ENCODE measurements at places on chromosomes 3 and 15.

- no peak for DNase-seq
Measured at GRCh38 chr3:127711021-127711695, 38.4 kb downstream of the ABTB1 start.

- no peak for DNase-seq
Measured at GRCh38 chr3:87167628-87168456, 59.3 kb upstream of the CHMP2B start.

DNA sequence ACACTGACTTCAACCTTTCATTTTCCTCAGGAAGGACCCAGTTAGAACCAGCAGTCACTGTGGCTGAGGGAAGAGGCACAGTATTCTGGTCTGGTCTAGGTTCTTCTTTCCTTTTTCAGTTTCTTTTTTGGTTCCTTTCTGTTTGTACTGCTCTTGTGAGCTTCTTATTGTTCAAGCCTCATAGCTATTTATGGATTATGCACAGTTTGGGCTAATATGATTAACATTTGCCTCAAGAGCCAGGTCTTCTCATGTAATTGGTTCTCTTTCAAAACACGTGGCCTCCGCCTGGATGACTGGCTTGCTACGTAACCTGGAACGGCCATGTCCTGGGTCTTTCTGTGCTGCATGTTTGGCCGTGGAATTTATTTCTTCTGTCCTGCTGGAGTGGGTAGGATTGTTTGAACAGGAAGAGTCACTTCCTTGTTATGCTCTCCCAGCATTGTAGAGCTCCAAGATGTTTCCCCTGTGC is 43.3 kb downstream of the RBMS3 start:
- peak; percentile 85 for DNase-seq

GRCh38 chr3:19947549-19948225 is 790 bp downstream of the RAB5A start:
- DNase-seq = no peak

DNA sequence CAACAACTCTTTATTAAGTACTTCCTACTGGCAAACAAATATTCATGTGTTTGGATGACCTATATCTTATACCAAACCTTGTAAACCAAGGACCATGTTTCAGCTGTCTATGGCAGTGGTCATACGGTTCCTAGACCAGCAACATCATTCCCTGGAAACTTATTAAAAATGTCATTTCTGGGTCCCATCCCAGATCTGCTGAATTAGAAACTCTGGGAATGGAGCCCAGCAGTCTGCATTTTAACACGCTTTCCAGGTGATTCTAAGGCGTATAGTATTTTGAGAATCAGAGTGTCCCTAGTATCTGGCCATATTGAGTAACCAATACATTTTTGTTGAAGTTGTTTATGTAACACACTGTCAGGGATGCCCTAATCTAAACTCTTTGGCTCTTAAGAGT is 363.4 kb upstream of the LRRC3B start:
- no peak for DNase-seq

GRCh38 chr3:140438736-140439470 is 239.0 kb upstream of the TRIM42 start:
- no peak for DNase-seq

DNA sequence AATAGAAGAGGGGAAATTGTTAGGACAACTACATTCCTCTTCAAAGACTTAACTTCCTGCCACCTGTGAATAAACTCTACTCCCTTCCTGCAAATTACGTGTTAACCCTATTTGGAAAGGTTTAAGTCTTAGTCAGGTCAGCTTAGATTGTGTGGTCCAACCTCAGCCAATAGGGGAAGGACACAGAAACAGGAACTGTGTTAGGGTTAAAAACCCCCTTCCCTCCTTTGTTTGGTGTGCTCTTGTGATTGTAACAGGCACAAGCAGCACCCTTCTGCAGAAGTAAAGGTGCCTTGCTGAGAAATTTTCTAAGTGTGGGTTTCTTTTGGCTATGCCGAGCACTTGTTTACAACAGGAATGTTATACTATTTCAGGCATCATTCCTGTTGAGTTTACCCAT is 45.0 kb upstream of the FSTL1 start:
- DNase-seq = peak; percentile 60

DNA sequence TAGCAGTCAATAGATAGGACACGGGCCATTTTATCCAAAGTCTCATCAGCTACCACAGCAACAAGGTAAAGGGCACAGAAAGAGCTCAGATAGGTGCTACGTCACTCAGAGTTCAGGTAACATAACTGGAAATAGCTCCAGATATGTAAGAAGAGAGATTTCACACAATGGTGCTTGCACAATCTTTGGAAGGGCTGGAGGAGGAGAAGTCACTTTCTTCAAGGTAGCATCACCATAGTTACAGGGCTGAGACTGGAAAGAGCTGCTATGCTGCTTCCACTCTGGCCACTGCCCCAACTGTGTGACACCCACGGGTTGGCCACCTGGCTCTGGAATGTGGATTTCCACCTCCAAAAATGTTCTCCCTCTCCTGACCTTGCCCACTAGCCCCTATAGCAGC is 448.8 kb upstream of the THBS1 start:
- DNase-seq = peak; percentile 29

- peak; percentile 8 for DNase-seq
Measured at GRCh38 chr3:14324224-14324944, 78.0 kb upstream of the SLC6A6 start.

- no peak for DNase-seq
Measured at GRCh38 chr3:124826703-124827102, 60.5 kb downstream of the ITGB5 start.

- DNase-seq = no peak
Measured at GRCh38 chr3:55620351-55621025, 133.4 kb upstream of the WNT5A start.

GRCh38 chr15:31977812-31978661 is 52.3 kb upstream of the CHRNA7 start:
- DNase-seq = no peak

DNA sequence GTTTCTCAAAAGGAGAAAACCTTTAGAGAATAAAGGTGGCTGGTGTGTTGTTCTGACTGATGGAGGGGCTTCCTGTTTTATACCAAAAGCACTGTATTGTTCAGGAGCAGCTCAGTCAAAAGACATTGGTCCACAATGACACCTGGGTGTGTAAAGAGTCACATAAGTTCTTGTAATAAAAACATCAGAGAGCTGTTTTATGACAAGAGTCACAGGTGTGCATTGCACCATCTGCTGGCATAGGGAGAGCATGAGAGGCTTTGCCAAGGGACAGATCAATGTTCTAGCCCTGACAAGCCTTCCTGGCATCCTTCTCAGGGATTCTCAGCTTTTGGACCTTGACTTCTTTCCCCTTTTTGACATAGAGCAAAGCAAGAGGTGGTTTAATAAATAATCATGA is 20.4 kb downstream of the ARPP21 start:
- no peak for DNase-seq

GRCh38 chr3:167125612-167126407 is 254.3 kb downstream of the ZBBX start:
- no peak for DNase-seq

DNA sequence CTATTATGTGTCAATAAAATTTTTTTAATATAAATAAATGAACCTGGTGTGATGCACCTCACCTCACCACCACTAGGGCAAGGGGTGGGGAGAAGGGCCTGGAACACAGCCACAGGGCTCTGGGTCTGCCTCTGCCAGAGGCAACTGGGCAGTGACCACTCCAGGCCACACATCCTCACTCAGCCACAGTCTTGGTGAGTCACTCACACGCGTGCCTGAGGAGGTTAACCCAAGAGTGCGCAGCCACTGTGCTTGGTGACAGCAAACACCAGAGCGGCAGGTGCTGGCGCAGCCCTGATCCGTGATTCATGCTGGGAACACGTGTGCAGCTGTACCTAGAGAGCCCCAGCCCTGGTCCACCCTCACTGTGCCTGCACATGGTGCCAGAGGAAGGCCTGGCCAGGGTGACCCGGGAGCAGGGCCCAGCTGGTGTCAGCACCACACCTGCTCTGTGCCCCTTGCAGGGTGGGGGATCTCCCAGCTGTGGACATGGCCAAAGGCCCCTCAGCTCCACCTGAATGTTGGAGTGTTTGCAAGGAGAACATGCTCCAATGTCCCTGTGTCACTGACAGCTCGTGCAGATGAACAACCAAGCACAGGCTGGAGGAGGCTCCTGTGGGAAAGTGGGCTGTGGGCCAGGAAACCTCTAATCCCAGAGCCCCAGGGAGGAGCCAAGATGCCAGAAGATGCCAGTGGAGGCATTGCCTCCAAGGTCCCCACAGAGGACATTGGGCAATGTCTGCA is 2.1 kb downstream of the SLC41A3 start:
- DNase-seq = peak; percentile 98

GRCh38 chr15:76861815-76862397 is 43.2 kb downstream of the SCAPER start:
- no peak for DNase-seq

DNA sequence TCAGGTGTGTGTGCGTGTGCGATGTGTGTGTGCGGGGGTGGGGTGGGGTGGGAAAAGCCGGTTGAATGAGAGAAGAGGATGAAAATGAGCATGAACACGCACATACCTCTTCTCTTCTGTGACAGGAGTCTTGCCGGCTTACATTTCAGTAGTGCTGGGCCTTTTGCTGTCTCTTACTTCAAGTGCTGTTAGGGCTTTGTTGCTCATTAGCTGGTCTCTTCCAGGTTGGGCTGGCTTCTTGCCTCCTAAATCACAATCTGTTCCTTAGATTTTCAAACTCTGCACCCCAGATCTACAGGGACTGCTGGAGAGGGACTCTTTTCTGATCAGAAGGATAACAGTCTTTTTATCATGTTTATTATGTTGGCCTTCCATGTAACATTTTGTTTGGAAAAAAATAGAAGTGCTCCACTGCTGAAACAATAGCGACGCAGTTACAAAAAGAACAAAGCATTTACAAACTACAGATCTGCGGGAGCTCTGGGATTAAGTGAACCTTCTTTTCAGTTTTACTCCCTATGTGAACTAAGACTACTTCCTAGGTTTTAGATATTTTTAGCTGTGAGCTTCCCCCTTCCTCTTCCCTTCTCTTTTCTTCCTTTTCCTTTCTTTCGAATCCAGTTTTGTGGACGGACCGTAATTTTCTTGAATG is 48.5 kb downstream of the USP13 start:
- DNase-seq = no peak

DNA sequence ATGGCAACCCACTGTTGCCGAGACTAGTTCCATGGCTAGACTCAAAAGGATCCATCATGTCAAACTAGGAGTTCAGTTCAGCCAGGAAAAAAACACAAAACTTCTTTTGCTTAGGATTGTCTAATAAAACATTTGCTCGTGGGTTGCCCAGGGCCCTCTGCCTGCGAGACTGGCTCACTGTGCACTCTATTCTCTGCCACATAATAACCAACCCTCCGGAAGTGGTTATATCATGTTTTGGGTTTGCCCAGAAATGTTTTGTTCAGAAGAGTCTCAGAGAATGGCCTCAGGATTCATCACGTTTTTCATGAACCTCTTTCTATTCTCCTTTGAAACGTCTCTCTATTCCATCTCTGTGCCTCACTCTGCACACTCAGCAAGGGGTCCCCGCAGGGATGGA is 216.1 kb downstream of the SV2B start:
- DNase-seq = no peak

DNA sequence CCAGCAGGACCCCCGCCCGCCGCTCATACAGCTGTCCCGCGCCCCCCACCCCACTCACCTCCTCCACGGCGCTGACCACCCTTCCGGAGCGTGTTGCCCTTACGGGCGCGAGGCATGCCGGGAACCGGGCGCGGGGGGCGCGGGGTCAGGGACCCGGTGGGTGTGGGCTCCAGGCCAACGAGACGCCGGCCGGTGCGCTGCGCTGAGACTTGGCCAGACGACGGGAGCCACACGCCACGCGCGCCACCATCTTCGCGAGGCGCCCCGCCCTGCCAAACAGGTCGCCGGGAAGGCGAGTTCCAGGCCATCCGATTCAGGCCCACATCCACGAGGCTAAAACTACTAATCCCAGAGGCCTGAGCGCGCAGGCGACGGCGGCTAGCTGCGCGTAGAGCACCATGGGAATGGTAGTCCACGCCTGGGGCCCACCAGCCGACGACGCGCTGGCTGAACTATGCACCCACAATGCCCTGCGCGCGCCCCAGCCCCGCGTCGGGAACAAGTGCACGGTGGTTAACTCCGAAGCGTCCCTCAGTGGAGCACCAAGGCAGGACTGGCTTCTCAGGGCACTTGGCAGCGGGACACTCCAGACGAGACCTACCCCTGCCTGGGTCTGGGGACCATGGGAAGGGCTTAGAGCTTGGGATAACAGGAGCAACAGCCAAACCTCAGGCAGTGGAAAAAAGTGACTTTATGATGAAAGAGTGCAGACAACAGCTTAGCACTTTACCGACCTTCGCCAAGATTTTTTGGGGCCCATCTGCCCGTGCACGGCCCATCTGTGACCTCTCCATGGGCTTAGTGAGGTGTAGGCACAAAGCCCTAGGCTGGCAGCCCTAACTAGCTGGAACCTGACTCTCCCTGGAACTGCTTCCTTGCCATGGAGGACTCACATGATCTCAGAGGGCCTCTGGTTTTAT is at the start of gene IFRD2:
Gene IFRD2 (minus strand): TSS at position 271 of the 920 bp plus-strand sequence. CDS start 155 bp downstream, at position 116.
- DNase-seq = peak; percentile 94

GRCh38 chr3:49593041-49593440 is 38.8 kb downstream of the BSN start:
- no peak for DNase-seq

- no peak for DNase-seq
Measured at GRCh38 chr3:126435456-126436315, 40.0 kb downstream of the ZXDC start.

GRCh38 chr3:123684636-123685035 is 99.8 kb upstream of the HACD2 start:
- no peak for DNase-seq

DNA sequence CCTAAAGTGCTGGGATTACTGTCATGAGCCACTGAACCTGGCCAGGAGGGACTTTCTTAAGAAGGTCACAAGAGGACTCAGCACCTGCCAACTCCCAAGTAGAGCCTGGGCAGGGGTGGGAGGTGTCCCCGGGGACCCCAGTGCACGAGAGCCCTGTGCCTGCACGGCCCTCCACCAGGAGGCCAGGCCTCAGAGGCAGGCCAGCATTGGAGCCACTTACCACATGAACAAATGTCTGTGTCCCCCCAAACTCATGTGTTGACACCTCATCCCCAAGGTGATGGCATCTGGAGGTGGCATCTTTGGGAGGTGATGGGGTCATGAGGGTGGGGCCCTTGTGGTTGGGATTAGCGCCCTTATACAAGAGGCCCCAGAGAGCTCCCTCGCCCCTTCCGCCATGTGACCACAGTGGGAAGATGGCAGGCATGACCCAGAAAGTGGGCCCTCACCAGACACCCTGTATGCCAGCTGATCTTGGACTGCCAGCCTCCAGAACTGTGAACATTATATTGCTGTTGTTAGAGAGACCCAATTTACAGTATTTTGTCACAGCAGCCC is 3.2 kb upstream of the RPUSD3 start:
- no peak for DNase-seq

GRCh38 chr3:197298945-197299854 is 788 bp upstream of the DLG1 start:
- DNase-seq = peak; percentile 42

GRCh38 chr15:47139965-47140364 is 577.3 kb upstream of the SEMA6D start:
- DNase-seq = no peak
